Astrocyte of the spinal cord (primary cell): ENCODE measurements at places on chromosomes 7 and 10.

- DNase-seq, result no peak
Measured at GRCh38 chr10:26336979-26337378, 101.2 kb upstream of the APBB1IP start.

- no peak for DNase-seq
Measured at GRCh38 chr10:111455776-111456426, 379.1 kb downstream of the ADRA2A start.

DNA sequence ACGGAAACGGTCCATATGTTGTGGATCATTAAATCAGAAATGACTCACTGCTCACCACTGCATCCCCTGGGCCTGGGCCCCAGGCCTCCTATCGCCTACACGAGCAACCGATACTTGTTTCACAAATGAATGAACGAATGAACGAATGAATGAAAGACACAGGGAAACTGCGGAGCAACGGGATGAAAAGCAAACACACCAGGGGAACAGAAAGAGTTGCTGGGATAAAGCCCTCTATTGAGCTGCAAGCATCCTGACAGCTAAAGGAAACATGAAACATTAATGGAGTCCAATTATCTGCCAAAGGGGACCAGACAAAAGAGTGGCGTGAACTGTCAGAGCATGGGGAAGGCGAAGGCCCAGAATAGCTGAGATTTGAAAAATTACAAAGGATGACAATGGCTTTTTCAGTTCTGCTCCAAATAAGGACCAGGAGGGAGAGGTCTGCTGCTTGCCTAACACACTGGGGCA lies 92.1 kb downstream of the GRB10 start:
- DNase-seq, result peak; percentile 19

DNA sequence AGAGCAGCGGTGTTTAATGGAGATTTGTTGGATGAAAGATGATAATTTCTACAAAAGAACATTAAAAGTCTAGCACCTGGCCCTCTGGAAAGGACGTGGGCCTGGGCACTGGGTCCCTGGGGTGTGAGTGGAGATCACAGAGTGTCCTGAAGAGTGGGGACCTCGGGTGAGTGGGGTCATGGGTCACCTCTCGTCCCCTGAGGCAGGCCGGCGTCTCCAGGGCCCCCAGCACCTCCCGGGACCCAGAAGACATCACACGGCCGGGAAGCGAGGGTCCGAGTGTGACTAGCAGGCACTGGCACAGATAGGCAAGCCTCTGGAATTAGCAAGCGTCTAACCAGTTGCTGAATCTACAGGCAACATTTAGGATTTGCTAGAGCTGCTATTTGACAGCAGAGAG lies 257.2 kb downstream of the MAD1L1 start:
- no peak for DNase-seq

GRCh38 chr7:158722574-158723237 lies 18.1 kb upstream of the NCAPG2 start:
- no peak for DNase-seq

DNA sequence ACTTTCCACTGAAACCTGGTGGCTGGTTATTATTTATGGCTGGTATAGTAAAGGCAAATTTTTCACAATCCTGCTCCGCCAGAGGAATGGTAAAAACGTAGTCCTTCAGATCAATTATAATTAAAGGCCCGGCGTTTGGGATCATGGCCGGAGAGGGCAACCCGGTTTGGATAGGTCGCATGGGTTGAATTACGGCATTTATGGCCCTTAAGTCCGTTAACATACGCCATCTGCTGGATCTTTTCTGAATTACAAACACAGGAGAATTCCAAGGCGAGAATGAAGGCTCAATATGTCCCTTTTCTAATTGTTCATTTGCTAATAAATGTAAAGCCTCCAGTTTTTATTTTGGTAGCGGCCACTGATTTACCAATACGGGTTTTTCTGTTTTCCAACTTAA lies 11.3 kb upstream of the TAS2R3 start:
- DNase-seq, result no peak

- peak; percentile 62 for DNase-seq
Measured at GRCh38 chr7:23462846-23463245, 7.4 kb downstream of the IGF2BP3 start.

- DNase-seq, result peak; percentile 30
Measured at GRCh38 chr7:107694386-107694785, 33.8 kb downstream of the SLC26A4 start.

DNA sequence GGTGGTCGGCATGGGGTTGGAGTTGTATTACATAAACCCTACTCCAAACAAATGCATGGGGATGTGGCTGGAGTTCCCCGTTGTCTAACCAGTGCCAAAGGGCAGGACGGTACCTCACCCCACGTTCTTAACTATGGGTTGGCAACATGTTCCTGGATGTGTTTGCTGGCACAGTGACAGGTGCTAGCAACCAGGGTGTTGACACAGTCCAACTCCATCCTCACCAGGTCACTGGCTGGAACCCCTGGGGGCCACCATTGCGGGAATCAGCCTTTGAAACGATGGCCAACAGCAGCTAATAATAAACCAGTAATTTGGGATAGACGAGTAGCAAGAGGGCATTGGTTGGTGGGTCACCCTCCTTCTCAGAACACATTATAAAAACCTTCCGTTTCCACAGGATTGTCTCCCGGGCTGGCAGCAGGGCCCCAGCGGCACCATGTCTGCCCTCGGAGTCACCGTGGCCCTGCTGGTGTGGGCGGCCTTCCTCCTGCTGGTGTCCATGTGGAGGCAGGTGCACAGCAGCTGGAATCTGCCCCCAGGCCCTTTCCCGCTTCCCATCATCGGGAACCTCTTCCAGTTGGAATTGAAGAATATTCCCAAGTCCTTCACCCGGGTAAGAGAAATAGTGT lies at the start of gene CYP2E1:
CYP2E1 (plus strand) TSS at position 407 of the 632 bp plus-strand sequence; CDS start at position 440, 33 bp downstream.
- DNase-seq, result no peak

- DNase-seq, result no peak
Measured at GRCh38 chr7:150374472-150374871, 4.7 kb upstream of the ZNF775 start.
